ENCODE measurements at places on chromosomes 5 and 9. TPM values are rescaled to one million over a fixed set of nuclear protein-coding genes. Genes with fewer than 3 reads are reported as not detected.

GRCh38 chr5:1726469-1726865 is 73.2 kb downstream of the MRPL36 start:
- no peak for DNase-seq

GRCh38 chr5:159817262-159818029 is 98.8 kb upstream of the ADRA1B start:
- no peak for DNase-seq

GRCh38 chr9:104417296-104417695 is 86.8 kb upstream of the OR13F1 start:
- no peak for DNase-seq

- no peak for DNase-seq
Observed at GRCh38 chr9:34059281-34059680, 10.6 kb upstream of the UBAP2 start.

DNA sequence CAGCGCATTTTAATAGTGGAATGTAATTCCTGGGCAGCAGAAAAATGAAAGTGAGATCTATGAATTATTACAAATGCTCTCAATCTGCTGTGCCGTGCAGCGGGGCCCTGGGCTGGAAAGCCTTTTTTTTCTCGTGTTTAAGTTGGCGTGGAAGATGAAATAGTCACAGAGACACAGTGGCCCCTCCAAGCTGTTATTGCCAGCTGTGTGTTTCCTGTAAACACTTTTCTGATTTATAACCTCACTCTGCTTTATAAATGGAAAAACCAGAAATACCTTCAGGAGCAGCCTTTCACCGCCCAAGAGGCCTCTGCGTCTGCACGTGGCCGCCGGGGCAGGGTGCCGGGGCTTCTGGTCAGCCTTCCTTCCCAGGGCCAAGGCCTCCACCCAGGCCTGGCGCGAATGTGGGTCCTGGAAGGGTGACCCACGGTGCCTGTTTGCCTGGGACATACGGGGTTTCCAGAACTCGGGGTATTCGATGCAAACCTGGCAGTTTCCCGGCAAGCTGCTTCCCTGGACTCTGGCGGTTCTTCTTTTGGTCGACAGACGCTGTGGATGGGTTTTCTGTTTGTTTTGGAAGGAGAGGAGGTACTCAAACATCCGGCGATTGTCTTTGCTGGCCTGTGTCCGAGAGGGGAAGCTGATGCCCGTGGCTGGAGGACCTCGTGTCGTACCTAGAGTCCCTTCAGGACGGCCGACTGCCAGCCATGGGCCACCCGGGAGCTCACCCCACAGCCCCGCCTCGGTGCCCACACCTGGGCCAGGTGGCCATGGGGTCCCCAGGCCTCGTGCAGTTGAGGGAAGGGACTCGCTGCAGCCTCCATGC is 256.7 kb downstream of the PARP8 start:
- peak; percentile 29 for DNase-seq

DNA sequence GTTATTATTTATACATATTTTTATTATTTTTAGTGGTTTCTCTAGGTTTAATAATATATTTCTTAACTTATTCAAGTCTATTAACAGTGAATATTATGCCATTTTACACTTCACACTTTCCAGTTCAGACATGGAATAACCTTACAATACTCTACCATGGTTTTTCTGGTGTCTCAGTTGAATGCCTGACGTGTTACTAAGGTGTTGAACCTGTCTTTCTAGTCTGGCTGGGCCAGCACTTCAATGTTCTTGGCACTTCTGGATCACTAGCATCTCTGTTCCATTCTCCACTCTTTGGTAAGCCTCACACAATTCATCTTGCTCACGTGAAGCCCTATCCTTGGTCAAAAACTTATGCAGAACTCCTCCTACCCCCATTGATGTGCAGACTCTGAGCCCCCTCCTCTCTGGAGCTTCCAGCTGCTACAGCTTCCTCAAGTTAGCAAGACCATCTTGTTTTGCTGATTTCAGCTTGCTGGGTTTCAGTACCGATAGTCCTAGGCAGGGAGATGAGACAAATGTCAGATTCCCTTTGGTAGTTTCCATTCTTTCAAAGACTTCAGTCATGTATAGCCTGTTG is 243.1 kb downstream of the FBXO4 start:
- no peak for DNase-seq

GRCh38 chr5:141338538-141339306 is at the start of gene PCDHGA2:
Gene PCDHGA2 (plus strand): TSS chr5:141338760.
- peak; percentile 61 for DNase-seq

GRCh38 chr5:121164632-121165031 is 687.0 kb upstream of the FTMT start:
- DNase-seq: no peak

DNA sequence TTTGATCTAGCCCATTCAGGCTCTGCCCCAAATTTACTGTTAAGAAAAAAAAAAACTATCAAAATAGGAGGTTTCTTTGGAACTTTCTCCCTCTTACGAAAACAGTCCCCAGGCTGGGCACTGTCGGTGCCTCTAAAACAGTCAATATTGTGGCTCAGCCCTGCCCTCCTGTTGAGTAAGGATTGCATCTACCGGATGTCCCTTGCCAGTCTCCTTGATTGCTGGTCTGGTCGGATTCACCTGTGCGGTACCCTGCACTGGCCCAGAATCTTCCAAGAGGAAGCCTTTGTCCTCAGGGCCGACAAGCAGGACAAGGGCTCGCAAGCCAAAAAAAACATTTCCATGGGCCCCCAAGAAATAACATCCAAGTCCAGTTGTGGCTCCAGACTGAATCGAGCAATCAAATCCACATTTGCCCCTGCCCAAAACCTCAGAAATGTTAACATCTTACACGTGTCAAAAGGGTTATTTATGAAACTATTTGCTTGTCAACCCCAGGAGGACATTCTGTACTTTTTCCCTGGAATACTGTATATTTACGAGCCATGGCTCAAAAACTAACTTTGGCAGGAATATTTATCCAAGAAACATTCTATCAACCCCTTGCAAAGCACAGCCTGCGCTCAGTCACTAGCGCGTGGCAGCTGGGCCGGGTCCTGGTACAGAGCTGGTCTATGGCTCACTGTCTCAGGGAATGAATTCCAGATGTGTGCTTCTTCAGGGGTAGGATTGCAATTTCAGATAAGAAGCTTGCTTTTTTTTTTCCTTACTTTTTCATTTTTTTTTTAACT is 129.2 kb upstream of the ADRA1B start:
- DNase-seq: no peak

FOXI1 gene
- 0.07 TPM for total RNA-seq

DNA sequence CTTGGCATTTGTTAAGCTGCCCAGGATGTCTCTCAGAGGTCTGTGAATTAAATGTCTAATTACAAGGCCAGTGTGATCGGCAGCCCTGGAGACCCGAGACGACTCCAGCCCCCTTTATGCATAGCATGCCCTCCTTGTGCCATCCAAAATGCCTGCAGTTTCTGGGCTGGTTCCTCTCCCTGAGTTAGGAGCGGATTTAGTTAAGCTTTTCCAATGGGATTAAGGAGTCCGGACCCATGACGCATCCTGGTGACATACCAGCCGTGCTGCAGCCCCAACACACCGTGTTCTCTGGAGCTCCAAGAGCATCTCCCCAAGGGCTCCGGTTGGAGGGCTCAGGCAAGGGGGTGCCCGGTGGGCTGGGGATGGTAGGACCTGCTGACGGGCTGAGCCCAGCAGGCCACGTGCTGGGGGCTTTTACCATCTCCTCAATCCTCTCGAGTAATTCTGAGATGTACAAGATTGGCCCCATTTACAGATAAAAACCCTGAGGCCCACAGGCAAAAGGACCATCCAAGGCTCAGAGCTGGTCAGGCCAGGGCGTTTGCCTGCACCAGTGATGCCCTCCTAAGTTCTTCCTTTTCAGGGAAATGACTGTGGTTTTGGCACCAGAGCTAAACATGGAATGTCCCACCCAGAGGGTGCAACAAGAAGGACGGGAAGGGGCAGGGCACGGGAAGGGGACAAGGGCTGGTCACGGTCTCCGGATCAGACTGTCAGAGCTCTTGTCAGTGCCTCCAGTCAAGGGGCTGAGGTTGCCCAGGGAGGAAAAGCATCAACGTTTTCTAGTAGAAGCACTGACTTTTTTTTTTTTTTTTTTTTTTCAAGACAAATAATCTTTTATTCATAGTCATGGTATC is 82.6 kb upstream of the PHYKPL start:
- DNase-seq: no peak

GRM6 gene
- not detected for total RNA-seq

DNA sequence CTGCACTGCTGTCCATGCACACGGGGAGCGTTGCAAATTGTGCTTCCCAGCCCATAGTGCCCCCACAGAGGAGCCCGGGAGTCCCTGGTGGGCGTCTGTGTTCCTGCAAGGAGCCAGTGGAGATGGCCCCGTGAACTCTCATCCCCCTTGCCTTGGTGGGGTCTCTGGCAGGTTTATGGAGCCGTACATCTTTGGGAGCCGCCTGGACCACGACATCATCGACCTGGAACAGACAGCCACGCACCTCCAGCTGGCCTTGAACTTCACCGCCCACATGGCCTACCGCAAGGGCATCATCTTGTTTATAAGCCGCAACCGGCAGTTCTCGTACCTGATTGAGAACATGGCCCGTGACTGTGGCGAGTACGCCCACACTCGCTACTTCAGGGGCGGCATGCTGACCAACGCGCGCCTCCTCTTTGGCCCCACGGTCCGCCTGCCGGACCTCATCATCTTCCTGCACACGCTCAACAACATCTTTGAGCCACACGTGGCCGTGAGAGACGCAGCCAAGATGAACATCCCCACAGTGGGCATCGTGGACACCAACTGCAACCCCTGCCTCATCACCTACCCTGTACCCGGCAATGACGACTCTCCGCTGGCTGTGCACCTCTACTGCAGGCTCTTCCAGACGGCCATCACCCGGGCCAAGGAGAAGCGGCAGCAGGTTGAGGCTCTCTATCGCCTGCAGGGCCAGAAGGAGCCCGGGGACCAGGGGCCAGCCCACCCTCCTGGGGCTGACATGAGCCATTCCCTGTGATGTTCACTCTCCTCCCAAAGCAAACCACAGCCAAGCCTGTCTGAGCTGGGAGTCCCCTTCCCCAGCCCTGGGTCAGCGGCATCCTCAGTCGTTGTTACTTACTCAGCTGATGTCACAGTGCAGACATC is 3.1 kb downstream of the MRPS2 start:
- peak; percentile 43 for DNase-seq

PLPP6 gene
- total RNA-seq: 5.8 TPM

- DNase-seq: no peak
Observed at GRCh38 chr5:111251921-111252320, 27.7 kb downstream of the CAMK4 start.

ANKRD31 gene
- not detected for total RNA-seq

LYSMD3 gene
- 7.0 TPM for total RNA-seq

FAM78A gene
- 3.4 TPM for total RNA-seq

DNA sequence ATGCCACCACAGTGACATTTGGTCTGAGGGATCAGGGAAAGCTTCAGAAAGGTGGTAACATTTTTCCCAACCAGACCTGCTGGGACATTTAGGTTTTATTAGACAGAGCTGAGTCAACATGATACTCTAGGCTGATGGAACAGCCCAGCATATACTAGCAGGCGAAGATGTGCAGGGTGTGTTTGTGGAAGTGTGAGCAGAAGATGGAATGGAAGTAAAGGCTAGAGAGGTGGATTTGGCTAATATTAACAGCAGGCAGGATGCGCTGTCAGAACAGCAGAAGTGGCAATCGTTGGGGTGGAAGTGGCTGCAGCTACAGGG is 340.6 kb downstream of the ASTN2 start:
- DNase-seq: no peak

DNA sequence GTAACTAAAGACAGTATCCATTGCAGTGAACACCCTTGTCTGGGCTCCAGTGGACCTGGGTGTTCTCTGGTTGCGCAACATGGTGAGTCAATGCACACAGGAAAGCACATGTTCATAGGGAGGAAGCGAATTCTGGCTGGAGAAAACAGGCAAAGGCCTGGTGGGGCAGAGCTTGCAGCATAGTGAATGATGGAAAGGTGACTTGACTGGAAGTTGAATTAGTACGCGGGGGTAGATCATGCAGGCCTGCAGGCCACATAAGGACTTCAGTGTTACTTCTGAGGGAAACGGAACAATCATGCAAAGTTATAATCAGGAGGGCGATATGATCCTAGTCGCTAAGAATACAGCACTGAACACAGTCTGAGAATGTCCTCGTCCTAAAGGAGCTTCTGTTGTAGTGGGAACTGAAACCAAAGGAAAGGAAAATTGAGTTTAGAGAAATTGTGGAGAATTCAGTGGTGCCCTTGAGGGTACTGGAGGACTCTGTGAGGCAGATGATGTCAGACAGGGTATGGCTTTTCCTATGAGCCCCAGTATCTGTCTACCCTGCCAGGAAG is 71.9 kb upstream of the RANBP3L start:
- no peak for DNase-seq

OR13C8 gene
- total RNA-seq: not detected

GABRA6 gene
- not detected for total RNA-seq

DNA sequence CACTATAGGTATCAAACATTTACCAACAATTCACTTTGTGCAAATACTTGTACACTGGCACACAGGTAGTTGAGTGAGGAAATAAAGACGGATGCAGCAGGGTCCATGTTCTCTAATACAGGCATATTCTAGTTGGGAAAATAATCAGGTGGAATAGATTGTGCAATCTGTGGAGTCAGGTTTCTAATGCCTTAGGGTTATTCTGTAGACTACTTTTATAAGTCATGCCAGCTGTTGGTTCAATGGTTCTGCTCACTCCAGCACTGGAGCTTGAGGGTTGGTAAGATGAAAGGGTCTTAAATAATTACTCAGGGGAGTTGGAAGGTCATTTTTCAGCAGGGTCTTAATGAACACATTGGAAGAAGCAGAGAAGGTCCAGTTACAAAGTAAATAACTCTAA is 690.3 kb upstream of the DMAC1 start:
- DNase-seq: no peak

TIFAB gene
- not detected for total RNA-seq

TNFSF8 gene
- total RNA-seq: not detected

- no peak for DNase-seq
Observed at GRCh38 chr9:20746967-20747366, 62.9 kb downstream of the FOCAD start.

DNA sequence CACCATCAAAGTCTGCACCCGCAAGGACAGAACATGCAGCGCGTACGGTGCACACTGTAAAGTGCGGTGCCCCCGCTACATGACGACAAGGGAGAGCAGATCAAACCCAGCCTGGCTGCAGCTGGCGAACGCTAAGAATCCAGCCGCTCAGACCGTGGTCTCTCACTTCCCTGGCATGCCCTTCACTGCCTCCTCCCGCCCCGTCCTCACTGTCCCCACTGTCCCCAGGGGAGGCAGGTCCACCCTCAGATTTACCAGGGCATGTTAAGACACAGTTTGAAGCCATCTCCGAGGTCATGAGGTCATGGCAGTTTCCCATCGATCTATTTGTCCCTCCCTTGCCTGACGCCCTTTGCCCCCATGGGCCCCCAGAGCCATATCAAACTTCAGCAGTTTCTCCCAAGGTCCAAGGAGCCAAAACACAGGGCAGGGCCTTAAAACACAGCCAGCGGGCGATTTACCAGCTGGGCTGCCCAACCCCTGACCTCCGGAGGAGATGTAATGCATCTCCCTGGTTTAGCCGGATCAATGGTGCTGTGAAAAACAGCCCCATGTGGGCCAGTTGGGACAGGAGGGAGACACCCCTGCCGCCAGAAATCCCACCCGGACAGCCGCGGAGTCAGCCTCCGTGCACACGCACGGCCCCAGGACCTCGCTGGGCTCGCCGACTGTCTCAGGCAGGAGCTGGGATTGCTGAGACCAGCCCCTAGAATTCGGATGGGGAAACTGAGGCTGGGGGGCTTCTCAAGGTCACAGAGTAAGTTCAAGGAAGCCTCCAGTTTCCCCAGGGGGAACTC is 52.3 kb upstream of the FUBP3 start:
- peak; percentile 43 for DNase-seq

C9 gene
- total RNA-seq: not detected

DMRT3 gene
- total RNA-seq: not detected

SLC34A3 gene
- total RNA-seq: 0.03 TPM

GRCh38 chr5:173841710-173842109 is 46.4 kb upstream of the CPEB4 start:
- no peak for DNase-seq
